ENCODE measurements at places on chromosomes 2 and 18. TPM values are rescaled to one million over a fixed set of nuclear protein-coding genes. Genes with fewer than 3 reads are reported as not detected.

ZNF638 gene
- 68.2 TPM for total RNA-seq

GRCh38 chr2:227479865-227480475 lies 8.0 kb downstream of the AGFG1 start:
- peak; percentile 46 for DNase-seq

- DNase-seq: no peak
These were observed 281.0 kb upstream of the HS6ST1 start for GRCh38 chr2:128599700-128600099.

GRCh38 chr2:41775366-41776025 lies 272.3 kb upstream of the PKDCC start:
- DNase-seq: no peak

Data from lung microvascular endothelial cell (primary cell).